ENCODE measurements at places on chromosomes 6 and 20.

DNA sequence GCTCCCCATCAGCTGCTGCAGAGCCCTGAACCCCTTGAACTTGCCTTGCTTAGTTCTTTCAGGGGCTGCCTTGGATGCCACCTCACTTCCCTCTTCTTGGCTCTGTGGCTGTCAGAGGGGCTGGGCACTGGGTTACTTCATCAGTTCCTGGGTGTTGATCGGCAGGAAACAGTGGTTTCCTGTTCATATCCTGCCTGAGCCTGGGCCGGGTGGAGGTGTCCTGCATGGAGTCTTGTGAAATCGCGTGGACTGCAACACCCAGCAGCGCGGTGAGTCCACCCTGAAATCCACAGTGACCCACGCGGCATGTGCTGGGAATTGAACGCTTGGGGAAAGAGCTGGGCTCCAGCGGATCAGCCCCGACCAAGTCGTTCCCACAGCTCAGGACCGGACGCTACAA is 97.5 kb downstream of the CDH26 start:
- DNase-seq, result no peak

GRCh38 chr20:64092258-64093012 is 8.2 kb upstream of the LKAAEAR1 start:
- DNase-seq, result no peak

DNA sequence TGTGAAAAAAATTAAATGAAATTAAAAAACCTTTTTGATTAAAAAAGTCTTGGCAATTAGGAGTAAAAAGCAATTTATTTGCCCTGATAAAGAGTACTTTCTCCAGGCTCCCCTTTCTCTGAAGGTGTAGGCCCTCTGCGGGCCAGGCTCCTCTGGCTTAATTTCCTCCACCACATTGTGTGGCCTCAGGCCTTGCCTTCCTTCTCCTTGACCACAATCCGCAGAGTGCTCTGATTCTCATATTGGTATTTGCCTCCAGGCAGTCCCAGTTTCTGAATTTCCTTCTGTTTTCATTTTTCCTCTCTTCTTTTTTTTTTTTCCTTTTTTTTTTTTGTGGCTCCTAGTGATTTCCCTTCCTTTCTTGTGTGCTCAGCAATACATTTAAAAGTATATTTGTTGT is 96.4 kb downstream of the AIG1 start:
- DNase-seq, result no peak

DNA sequence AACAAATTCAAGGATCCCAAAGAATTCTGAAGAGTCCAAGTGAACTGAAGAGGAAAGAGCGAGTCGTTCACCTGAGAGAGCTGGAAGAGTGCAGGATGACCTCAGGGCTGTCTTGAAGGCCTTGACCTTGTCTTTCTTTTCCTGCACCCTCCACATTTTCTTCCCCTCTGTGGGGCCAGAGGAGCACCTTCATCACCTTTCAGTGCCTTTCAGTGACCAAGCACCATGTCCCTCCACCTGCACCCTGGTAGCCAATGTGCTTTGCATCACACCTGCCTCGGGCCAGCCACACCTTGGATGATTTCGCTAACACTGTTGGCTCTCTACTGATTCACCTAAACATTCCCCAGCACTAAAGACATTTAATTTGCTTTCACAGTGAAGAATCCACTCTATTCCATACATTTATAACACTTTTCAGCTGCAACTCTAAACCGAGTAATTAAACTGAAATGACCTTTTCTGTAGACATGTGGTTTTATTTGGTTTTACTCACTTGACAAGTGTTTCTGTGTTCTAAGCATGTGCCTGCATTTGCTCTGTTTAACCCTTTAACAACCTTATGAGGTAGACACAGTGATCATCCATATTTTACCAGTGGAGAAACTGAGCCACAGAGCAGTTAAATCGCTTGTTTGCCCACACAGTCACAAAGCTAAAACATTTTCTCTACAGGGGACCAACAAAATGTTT is 121.3 kb upstream of the CST7 start:
- no peak for DNase-seq

DNA sequence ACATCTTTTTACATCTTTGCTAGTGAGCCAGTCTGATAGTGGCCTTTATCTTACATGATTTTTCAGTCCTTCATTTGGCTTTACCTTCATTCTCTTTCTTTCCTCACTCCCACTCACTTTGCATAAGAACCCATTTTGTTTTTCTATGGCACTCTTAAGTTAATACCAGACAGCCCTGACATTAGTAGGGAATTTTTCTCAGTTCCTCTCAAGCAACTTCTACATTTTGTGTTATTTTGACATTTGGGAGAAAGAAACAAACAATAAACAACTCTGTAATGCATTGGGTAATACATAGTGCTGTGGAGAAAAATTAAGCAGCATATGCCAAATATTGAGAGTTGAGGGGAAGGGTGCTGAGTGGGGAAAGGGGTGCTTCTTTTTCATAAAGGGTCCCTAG is 524.1 kb upstream of the JAG1 start:
- DNase-seq, result no peak

- no peak for DNase-seq
Measured at GRCh38 chr6:52104979-52105378, 17.6 kb upstream of the PKHD1 start.

- no peak for DNase-seq
Measured at GRCh38 chr6:34234667-34235306, 1.9 kb upstream of the HMGA1 start.

GRCh38 chr20:49969946-49970345 is 12.8 kb upstream of the SNAI1 start:
- no peak for DNase-seq

GRCh38 chr20:42530855-42531448 is 658.8 kb downstream of the PTPRT start:
- DNase-seq, result no peak

All from stimulated activated CD4-positive, alpha-beta T cell treated with anti-CD3 and anti-CD28 coated beads, TNF-alpha, amount 100 ng/mL, for 1 hour (primary cell).